Hindlimb muscle (tissue), 1 donor: ENCODE measurements at places on chromosomes 13 and 19.

- DNase-seq = peak; percentile 57
These were observed 41.8 kb downstream of the RNASEH2B start for GRCh38 chr13:50951366-50951765.

DNA sequence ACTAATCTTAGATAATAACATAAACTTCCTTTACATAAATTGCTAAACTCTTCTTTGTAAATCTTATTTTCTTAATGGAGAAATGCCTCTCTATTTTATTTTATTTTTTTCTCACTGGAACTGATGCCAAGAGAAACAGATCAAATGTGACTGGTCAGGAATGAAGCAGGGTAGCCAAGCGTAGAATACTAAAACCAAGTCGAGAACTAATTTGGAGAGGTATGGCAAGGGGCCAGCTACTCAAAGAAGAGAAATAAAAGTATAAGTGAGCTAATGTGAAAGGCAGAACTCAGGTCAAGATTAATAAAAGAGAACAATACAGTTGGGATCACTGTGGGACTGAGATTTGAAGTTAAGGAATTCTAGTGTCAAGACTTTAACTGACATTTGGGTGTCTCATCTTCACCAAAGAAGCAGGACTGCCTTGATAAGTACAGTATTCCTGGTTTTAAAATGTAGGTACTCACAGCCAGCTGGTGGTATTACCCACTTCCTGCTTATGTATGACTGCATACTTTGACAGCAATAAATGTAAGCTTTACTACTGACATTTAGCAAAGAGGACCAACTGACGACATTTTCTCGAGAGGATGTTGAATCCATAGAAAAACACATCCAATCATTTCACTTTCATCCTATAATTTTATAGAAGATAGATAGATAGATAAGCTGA lies 1192.2 kb downstream of the EFNB2 start:
- no peak for DNase-seq

- DNase-seq = no peak
These were observed 31.5 kb upstream of the MIER2 start for GRCh38 chr19:376111-376470.

DNA sequence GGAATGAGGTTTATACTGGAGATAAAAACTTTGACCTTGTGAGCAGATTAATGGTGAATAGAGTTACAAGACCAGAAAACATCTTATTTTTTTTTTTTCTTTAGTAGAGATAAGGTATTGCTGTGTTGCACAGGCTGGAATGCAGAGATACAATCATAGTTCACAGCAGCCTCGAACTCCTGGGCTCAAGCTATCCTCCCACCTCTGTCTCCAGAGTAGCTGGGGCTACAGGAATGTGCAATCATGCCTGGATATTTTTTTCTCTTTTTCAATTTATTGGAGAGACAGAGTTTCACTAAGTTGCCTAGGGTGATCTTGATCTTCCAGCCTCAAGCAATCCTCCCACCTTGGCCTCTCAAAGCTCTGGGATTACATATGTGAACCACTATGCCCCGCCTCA lies 2139.1 kb downstream of the PCDH9 start:
- no peak for DNase-seq

GRCh38 chr19:46812977-46813838 lies 24.8 kb upstream of the SLC1A5 start:
- no peak for DNase-seq

GRCh38 chr19:28980236-28980868 lies 232.6 kb downstream of the UQCRFS1 start:
- DNase-seq = no peak

- no peak for DNase-seq
These were observed 235.0 kb upstream of the SOX21 start for GRCh38 chr13:94947392-94947791.

DNA sequence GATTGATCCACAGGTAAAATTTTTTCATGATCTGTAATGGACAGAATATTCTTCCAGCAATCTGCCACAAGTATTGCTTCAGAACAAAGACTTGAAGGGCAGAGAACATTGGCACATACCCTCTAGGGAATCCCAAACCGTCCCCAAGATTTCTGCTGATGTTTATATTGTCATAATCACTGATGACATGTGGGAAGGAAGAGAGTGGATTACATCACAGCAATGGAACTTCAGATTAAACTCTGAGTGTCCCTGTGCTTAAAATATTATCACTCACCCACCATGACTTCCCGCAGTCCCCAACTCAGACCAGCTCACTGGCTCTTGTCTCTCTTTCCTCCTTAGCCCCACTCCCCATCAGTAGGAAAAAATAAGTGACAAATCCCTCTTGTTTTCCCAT lies 8.5 kb upstream of the TPT1 start:
- DNase-seq = no peak

- no peak for DNase-seq
These were observed 42.0 kb downstream of the CYSLTR2 start for GRCh38 chr13:48695776-48696175.

GRCh38 chr13:113077953-113078901 lies 27.4 kb upstream of the F7 start:
- no peak for DNase-seq

DNA sequence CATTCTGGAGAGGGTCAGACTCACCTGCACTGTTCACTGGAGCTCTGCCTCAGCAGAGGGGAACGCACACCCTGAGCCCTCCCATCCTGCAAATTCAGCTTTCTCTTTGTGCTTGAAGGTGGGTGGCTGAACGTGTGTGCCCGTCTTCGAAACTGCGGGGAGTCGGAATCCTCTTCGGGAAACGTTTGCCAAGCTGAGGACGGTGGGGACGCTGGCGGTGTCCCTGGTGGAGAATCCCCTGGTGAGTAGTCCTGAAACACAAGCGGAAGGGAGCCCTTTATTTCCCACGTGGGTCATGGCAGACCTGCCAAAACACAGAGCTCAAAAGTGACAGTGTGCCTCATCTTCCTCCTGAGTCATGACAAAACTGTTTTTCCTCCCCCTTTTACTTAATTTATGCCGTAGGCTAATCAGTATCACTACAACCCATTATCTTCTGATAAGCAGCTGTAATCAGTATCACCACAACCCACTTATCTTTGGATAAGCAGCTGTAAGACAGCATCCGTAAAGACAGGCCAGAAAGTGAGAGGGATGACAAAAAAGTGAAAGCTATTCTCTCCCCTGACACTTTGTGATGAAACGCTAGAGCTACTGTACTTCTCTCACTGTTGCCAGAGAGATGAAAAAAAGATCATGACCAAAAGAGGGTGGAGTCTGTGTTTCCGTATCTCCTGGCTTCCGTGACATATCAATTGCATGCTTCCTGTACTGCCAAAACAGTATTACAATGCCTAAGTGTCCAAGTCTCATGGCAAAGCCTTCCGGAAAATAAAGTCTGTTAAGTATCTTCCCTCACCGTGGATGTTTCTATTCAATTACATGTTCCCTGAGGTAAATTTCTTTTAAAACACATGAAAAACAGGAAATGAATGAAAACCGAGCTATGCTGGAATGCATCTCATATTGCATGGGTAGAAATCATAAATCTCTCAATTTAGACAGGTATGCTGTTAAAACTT lies 155.5 kb downstream of the TBC1D4 start:
- no peak for DNase-seq

GRCh38 chr19:4866595-4867424 lies 657 bp downstream of the PLIN3 start:
- DNase-seq = peak; percentile 69

GRCh38 chr19:44748426-44749254 lies at the start of gene BCL3:
Gene BCL3, plus strand, starts transcription at chr19:44748708. Its CDS starts 83 bp downstream, at chr19:44748791.
- peak; percentile 64 for DNase-seq

DNA sequence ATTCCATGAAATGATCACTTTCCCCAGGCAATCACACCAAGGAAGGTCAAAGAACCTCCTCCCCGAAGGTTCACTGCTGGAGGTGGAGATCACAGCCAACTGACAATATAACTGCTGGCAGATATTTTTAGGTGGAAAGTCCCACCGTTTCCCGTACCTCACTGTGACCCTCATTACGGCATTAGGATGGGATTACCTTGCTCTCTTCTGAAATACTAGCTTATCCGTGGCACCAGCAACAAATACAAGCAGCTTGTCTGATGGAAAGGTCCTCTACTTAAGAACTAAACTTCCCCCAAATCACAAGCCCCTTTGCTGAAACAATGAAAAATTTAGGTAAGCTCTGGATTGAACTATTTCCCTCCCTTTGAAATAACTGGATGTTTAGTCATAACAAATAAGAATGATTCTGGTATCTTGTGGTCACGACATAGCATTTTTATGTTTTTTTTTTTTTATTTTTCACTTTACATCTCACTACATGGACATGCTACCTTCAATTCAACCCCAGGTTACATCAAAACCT lies 178.9 kb downstream of the COL4A1 start:
- no peak for DNase-seq

DNA sequence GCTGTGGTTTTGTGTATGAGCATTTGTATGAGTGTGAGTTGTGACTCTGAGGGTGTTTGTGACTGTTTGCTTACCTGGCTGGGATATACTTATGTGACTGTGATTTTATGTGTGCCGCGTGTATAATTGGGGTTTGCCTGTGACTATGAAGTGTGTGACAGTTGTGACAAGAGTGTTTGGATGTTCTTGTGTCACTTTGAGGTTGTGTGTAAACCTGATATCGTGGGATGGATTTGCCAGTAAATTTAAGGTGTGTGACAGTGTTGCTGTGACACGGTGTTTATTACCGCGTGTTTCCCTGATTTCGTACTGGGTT lies 442 bp downstream of the ZNF420 start:
- no peak for DNase-seq

GRCh38 chr13:26619358-26619757 lies 61.9 kb downstream of the WASF3 start:
- no peak for DNase-seq

DNA sequence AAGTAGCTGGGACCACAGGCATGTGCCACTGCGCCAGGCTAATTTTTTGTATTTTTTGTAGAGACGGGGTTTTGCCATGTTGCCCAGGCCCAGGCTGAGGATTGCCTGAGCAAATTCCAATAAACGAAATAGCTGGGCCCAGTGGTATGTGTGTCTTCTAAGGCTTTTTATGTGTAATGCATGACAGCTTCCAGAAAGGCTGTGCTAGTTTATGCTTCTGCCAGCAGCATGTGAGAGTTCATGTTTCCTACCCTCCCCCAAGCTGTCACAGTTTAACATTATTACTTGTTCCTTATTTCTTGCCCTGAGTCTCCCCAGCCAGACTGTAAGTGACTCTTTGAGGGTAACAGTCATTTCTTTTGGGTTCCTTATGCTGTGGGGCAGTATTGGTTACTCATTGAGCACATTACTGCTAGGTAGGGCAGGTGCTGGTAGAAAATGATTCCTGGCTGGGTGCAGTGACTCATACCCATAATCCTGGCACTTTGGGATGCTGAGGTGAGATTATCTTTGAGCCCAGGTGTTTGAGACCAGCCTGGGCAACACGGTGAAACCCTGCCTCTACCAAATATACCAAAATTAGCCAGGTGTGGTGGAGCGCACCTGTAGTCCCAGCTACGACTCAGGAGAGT lies 13.6 kb downstream of the GPATCH1 start:
- no peak for DNase-seq

GRCh38 chr19:56282809-56283208 lies 10.3 kb downstream of the EDDM13 start:
- no peak for DNase-seq

DNA sequence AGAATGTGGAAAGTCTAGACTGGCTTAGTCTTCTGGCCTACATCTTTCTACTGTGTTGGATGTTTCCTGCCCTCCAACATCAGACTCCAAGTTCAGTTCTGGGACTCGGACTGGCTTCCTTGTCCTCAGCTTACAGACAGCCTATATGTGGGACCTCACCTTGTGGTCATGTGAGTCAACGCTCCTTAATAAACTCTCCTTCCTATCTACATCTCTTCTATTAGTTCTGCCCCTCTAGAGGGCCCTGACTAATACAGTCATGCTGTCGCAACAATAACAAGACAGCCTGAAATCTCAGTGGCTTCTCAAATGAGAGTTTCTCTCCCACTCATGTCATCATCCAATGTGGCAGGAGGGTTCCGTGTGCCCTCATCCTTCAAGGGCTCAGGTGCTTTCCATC lies 347.8 kb downstream of the MZT1 start:
- no peak for DNase-seq

- peak; percentile 7 for DNase-seq
These were observed 244.8 kb downstream of the PCDH20 start for GRCh38 chr13:61170856-61171255.

GRCh38 chr19:10587022-10587838 lies at the start of gene AP1M2:
Gene AP1M2, minus strand, starts transcription at chr19:10587312. Its CDS starts 81 bp downstream, at chr19:10587231.
- DNase-seq = no peak

- no peak for DNase-seq
These were observed 14.5 kb upstream of the ZNF414 start for GRCh38 chr19:8528500-8528899.

DNA sequence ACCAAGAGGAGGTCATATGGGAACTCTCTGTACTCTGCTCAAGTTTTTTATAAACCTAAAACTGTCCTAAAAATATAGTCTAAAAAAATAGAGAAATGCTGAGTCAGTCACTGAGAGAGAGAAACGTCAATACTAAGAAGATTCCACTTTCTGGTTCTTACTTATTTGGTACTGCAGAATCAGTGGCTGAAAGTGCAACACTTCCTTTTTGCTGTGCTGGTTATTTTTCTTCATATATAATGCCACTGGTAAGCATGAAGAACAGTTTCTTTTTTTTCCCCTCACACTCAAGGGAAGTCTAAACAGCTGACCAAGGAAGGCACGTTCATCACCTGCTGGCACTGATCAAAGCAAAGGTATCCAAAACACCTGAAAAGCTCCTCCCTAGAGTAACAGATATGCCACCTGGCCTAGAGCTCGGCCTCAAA lies 44.3 kb upstream of the N4BP2L1 start:
- peak; percentile 23 for DNase-seq

DNA sequence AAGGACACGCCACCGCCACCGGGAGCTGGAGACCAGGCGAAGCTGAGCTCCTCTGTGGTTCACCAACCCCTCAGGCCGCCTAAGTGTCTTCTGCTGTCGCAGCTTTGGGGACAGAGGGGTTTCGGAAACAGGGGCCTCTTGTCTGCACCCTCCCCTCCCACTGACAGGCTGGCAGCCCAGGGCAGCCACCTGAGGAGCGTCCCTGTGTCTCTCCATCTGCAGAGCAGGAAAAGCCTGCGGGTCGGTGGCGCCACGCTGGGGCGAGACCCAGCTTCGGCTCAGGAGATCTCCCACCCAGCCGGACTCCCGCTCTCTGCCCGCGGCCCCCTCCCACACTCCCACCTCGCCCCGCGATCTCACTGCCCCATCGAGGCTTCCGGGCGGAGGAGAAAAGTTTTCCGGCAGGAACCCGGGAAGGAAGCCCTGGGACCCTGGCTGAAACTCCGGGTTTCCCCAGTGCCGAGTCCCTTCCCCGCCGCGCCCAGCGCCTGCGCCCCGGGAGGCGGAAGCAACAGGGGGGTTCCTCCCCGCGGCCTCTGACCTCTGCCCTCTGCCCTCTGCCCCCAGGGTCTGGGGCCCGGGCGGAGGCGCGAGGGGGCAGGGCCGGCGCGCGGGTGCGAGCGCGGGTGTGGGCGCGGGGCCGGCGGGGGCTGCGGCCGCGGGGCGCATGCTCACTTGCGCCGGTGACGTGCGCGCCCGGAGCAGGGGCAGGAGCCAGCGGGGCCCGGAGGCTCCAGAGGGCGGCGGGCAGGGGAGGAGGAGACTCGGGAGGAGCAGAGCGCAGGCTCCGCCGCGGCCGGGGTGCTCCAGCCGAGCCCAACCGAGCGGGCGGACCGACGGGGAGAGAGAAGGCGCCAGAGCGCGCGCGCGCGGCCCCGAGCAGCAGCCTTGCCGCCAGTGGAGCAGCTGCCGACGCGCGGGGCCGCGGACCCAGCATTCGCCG lies at the start of gene ATP11A:
Gene ATP11A, plus strand, starts transcription at position 736 of the 943 bp plus-strand sequence. CDS start 379 bp downstream, outside the sequence.
- peak; percentile 91 for DNase-seq
